T-helper 1 cell treated with Interleukin-12 subunit alpha and Interleukin-12 subunit beta and Interleukin-4 antibody, amounts not matched to agents 30 ng/mL and 1 ng/mL, for 36 hours (primary cell): ENCODE measurements at places on chromosomes 6 and 20. TPM values are rescaled to one million over a fixed set of nuclear protein-coding genes. Genes with fewer than 3 reads are reported as not detected.

Gene OR12D3
- not detected in 2 replicates for total RNA-seq

Gene WFDC11
- total RNA-seq: not detected in 2 replicates

Gene KCNQ5
- total RNA-seq: 3.4 and 4.1 TPM in 2 replicates

Gene BPIFB4
- total RNA-seq: not detected in 2 replicates

Gene C2
- total RNA-seq: 0.12 and 1.7 TPM in 2 replicates

Gene MROH8
- total RNA-seq: 0.98 and 1.0 TPM in 2 replicates
